Activated gamma-delta T cell treated with Interleukin-2 at 50 U/mL for 16 hours (primary cell): ENCODE measurements at places on chromosomes 12 and 14.
A peak's percentile ranks its signal among the peaks of the same experiment; 100 is the strongest.

DNA sequence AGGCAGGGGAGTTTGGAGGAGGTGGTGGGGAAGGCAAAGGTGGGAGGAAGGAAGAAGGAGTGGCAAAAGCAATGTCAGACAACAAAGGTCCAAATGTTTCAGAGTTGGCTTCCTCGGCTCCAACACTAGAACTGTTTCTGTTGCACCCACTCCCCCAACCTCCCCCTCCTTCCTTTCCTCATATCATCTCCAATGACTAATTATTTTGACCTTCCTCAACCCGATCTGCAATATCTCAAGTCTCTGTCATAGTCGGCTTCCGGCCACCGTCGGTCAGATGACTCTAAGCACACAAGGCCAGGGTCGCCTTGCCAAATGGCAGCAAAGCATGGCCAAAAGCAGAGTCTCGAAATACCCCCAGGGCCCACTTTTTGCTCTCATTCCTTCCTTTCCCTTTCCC is 637.0 kb upstream of the TBX3 start:
- DNase-seq: no peak

GRCh38 chr14:99599393-99599792 is 4.6 kb downstream of the CCDC85C start:
- no peak for DNase-seq

DNA sequence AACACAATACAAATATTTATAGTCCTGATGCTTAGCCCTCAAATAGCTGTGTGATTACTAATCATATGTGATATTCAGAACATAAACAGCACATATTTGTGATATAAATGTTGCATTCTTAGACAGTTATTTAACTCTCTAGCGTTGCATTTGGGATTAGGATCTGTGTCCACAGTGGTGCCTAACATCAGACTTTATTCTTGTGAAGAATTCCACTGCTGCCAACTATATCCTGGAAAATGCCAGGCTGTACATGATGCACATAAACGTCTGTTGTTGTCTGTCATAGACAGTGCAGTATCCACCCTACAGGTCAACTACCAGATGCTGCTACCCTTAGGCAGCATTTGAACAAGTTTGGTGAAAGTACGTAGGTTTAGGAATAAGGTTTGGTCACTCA is 39.0 kb downstream of the SLC38A4 start:
- DNase-seq: no peak

- no peak for DNase-seq
Observed at GRCh38 chr12:87793131-87793530, 236.1 kb downstream of the C12orf50 start.

DNA sequence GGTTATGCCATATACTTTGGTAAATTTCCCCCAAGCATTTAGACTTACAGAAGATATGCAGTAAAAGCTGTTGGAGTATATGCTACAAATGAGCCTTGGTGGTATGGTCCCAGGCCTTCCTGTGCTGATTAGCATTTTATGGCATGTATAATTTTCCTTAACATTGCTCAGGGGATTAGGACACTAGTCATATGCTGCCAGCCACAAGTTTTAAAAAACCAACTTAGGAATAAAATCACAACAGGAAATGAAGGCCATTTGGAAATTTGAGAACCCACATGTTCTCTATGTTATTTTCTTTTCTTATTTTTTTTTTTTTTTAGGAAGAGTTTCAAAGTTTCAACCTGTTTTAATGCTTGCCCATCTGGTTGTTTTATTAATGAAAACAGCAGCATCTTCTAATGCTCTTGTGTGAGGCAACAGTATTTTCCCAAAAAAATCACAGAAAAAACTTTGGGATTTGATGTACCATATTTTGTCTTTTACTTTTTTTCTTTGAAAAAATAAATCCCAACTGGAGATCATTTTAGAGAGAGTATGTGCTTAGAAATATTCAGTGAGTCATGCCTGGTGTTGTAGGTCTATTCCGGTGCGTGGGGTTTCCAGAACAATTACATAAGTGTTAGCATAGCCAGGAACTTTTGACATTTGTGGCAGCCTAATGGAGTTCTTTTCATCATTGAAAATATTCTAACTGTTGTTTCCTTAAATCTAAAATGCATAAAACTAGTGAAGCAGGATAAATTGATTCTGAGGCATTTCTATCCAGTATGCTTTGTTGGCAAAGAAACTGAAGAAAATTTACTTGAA is 21.7 kb upstream of the DUSP6 start:
- DNase-seq: no peak

GRCh38 chr12:6330192-6330591 is 11.7 kb downstream of the TNFRSF1A start:
- DNase-seq: no peak

DNA sequence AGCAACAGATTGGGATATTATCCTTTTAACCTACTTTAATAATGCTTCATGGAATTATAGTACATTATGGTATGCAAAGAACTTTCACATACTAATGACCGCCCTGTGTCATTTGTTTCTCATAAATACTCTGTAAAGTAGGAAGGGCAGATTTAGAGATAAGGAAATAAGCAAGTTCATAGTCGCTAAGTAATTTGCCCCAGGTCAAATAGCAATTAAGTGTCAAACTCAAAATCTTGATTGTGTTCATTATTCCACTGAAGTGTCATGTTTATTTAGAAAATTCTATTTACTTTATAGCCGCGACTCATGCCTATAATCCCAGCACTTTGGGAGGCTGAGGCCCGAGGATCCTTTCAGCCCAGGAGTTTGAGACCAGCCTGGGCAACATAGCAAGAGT is 98.7 kb upstream of the ATF1 start:
- DNase-seq: no peak

DNA sequence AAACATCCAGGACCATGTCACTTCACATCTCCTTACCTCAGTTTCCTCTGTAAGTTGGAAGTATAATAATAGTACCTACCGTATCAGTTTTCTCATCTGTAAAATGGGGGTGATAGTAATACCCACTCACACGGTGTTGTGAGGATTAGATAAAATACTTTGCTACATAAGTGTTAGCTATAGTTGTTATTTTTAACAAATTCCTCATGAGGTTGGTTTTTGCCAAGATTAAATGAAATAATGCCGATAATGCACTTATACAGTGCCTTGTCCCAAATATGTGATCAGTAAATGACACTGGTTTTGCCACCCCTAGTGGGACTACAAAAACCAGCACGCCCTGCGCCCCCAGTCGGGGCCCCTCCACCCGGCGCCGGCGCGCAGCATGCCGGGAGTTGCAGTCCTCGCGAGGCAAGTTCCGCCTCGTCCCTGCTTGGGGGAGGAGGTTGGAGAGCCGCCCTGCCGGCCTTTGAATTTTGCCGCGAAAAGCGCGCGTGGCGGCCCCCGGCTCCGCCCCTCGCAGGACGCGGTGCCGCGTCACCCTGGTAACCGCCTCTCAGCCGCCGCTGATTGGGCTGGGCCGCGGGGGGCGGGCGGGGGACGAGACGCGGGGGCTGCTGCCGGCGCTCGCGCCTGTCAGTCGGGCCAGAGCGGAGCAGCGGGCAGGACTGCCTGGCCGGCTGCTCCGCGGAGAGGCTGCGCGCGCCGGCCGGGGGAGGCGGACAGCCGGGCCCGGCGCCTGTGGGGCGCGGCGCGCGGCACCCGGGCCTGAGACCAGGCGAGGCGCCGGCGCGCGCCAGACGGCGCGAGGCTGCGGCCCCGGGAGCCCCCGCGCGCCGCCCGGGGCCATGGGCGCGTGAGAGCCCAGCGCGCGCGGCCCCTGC is at the start of gene FAM222A:
Gene FAM222A, plus strand, starts transcription at position 639 of the 884 bp plus-strand sequence. CDS start 30,322 bp downstream, outside the sequence.
- DNase-seq: peak; percentile 97

- peak; percentile 64 for DNase-seq
Observed at GRCh38 chr14:24310646-24311604, at the start of gene LTB4R. Gene LTB4R (plus strand): TSS chr14:24311502. CDS start chr14:24315652, 4,150 bp downstream.

DNA sequence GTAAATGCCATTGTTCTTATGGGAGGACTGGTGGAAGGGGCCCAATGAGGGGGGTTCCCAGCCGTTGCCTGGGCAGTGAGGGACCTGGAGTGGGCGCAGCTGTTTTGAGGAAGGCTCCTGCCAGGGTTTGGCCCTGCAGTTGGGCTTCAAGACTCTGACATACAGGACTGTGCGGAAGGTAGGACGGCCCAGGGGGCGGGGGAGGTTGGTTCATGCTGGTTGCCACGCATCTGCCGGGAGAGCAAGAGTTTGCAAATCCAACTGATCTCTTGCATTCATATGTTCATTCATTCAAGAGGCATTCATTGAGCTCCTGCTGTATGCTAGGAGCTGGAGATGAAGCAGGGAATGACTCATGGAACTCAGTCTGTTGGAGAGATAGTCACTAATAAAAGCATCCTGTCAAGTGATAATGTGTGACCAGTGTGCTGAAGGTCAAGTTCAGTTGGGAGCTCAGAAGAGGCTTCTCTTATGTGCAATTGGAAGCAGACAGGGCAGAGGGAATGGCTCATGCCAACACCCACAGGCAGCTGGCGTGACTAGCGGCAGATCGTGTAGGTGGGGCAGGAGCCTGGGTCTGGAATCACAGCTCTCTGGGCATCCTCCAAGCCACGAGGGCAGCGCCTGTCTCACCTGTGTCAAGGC is 7.8 kb downstream of the SH2B3 start:
- DNase-seq: no peak

GRCh38 chr12:51925346-51926063 is 18.2 kb downstream of the ACVRL1 start:
- no peak for DNase-seq

DNA sequence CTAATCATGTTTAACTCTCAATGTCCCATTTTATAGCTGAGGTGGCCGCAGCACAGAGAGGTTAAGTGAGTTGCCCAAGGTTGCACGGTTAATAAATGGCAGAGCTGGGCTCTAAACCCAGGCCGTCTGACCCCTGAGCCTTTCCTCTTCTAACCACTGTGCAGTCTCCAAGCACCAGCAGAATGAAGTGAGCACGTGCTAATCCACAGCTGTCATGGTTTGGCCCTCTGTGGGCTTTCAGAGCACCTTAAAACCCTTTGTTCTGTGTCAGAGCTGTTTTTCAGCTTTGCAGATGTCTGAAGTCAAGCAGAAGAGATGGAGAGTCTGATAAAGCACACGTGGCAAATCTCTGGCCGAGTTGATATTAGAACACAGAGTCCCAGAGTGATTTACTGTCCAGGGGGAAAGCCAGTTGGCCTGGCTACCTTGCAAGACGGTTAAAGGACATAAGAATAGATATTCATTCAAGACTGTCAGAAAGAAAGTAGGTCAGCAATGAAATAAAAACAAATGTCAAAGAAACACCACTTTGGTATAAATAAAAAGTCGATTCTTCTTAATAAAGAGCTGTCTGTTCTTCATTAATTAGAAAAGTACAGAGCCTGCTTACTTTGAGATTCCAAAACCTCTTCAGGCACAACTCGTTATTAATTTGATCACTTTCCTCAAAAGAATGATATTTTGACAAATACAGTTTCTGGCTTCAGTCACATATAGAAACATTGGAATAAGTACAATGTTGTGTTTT is 107.3 kb downstream of the CRADD start:
- no peak for DNase-seq

GRCh38 chr14:102221026-102221425 is 81.3 kb downstream of the WDR20 start:
- no peak for DNase-seq

GRCh38 chr12:94593822-94594442 is 56.4 kb downstream of the TMCC3 start:
- DNase-seq: no peak

DNA sequence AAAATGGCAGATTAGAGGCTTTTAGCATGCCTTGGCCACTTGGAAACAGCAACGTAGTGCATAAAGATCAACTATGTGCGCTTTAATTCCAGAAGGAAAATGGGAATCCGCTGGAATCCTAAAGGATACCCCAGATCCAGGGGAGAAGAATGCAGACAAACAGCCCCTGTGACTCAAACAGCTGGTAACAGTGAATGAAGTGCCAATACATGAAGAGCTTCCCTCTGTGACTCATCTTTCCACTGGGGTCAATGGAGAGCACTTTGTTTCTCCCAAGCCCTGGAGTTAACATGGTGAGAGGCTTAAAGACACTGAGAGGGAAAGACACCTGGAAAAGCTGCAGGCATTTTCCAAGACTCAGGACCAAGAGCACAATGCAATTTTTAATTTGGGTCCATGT is 263.1 kb downstream of the CEP128 start:
- DNase-seq: no peak

DNA sequence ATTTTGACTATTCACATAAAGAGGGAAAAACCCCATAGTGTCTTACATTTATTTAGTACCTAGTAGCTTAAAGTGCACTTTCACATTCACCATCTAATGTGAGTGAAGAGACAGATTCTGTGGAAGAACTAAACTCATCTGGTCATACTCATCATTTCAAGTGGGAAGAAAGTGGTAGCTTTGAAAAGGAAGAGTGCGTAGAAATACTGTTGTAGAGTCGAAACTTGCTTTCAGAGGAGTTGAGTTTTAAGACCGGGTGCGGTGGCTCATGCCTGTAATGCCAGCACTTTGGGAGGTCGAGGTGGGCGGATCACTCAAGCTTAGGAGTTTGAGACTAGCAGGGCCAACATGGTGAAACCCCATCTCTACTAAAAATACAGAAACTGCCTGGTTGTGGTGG is 222.2 kb downstream of the ERC1 start:
- DNase-seq: no peak

DNA sequence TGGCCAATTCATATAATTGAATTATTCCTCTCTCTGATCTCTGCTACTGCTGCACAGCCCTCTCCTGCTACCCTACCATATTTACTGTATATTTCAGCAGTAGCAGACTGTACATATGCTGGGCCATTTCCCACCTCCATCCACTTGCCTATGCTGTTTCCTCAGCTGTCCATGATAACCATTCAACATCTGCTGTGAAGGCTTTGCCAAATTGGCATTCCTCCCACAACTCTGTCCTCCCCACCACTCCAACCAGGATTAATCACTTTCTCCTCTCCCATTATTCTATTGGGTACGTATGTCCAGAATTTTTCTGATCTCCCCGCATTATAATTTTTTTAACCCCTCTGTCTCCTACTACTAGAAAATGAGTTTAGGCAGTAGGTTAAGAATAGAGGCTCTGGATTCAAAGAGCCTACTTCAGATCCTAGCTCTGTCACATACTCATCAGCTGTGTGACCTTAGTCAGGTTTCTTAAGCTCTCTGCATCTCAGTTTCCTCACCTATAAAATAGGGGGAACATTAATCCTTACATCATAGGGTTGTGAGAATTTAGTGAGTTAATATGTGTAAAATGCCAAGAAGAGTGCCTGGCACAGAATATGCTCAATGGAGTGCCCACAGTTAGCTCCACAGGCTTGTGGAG is 123.3 kb downstream of the KICS2 start:
- no peak for DNase-seq
